ENCODE measurements at places on chromosomes 1 and 21.

DNA sequence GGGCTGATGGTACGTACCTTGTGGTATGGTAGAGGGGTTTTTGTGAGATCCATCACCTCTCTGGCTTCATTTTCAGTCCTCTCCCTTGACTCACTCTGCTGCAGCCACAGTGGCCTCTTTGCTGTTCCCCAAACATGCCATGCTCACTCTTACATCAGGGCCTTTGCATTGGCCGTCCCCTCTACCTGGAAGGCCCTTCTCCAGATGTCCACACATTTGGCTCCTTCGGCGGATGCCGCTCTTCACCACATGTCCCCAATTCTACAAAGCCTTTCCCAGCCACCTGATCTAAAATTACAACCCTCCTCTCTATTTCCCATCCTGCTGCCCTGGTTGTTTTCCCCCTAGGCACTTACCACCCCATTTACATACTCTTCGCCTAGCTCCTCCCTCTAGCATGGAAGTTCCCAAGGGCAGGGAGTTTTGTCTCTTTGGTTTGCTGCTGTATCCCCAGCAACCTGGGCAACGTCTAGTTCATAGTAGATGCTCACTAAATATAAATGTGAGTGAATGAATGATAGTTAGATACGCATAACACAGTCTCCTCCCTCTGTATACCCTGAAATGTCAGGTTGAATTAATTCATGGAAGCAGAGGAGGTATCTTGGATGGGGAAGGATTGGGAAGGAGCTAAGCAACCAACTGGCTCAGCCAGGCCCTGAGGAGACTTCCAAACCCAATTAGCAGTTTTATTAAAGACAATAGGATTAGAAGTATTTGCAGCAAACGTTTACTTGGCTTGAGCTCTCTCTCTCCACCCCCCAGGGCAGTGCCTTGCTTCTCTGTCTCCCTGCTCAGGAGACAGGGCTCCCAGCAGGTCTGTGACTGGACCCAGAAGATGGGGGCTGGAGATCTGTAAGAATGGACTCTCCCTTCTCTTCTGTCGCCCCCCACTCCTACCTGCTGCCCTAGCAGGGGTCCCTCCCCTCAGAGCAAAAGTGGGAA lies 264.2 kb downstream of the GRIK3 start:
- H3K27me3 ChIP-seq = peaks cover 4% of the 10 kb centered on the region
- H3K4me3 ChIP-seq = no peak overlapping the region
- H3K4me1 ChIP-seq = peaks cover 6% of the 10 kb centered on the region
- no peak overlapping the region for H3K27ac ChIP-seq

- H3K27ac ChIP-seq = peak overlapping the region; percentile 25
- H3K36me3 ChIP-seq = no peaks in the 10 kb centered on the region
- H3K4me1 ChIP-seq = peaks cover 61% of the 10 kb centered on the region
- H3K27me3 ChIP-seq = no peaks in the 10 kb centered on the region
- no peak overlapping the region for H3K4me3 ChIP-seq
Measured at GRCh38 chr1:207848234-207848633, 62.7 kb downstream of the CD34 start.

DNA sequence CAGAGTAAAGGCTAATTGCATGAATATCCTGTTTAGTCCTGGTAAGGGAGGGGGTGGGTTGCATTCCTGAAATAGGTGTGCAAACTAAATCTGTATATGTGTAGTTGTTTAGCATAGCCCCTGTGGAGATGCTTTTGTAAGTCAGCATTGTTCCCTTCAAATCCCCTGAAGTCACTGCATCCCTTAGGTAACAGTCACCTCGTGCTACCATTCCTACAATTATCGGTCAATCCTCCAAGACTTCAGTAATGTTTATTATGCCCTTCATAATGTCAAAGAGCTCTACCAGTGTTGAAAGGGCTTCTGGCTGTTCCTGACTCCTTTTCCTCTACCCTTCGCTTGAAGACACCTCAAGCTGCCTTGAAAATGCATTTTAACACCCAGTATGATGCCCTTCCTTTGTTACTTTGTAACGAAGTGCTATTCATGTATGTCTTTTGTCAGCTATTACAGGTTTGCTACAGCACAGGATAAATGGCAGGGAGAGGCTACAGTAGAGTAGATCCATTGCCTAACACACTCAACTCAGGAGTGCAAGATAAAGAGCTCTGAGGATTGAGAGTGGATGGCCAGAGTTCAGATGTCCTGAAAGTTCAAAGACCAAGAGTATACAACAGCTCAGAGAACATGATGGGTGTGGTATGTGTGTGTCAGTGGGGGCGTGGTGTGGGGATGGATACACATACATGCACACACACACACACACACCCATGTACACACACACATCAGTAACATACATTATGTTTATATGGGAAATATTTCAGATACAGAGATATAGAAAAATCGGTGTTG lies 27.4 kb upstream of the FOXD3 start:
- H3K27ac ChIP-seq = no peak overlapping the region
- no peak for DNase-seq
- no peaks in the 10 kb centered on the region for H3K36me3 ChIP-seq
- no peaks in the 10 kb centered on the region for H3K27me3 ChIP-seq
- H3K4me1 ChIP-seq = no peaks in the 10 kb centered on the region
- H3K4me3 ChIP-seq = no peak overlapping the region

- no peak overlapping the region for H3K27ac ChIP-seq
- no peak overlapping the region for H3K4me3 ChIP-seq
- H3K36me3 ChIP-seq = no peaks in the 10 kb centered on the region
- no peaks in the 10 kb centered on the region for H3K4me1 ChIP-seq
- DNase-seq = no peak
Measured at GRCh38 chr1:58064166-58064565, 482.4 kb downstream of the OMA1 start.

DNA sequence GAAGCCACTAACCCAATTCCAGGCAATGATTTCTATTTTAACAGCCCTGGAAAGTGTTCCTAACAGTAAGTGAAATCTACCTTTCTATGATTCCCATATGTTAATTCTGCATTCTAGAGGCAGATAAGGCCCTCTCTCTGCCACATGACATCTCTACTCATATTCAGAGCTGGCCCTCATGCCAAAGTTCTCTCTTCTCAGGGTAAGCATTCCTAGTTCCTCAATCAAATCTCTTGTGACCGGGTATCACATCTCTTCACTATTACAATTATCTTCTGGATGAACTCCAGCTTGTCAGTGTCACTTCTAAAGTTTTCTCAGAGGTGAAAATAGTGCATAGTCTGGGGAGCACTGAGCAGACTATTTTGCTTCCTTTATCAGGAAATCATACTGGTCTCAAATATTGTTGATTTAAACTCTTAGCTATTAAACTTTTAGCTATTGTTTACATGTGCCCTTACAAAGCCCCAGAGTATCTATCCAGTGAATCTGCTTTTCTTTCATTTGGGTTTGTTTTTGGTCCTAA lies 66.4 kb upstream of the TNFSF18 start:
- no peak overlapping the region for H3K4me3 ChIP-seq
- H3K27me3 ChIP-seq = no peaks in the 10 kb centered on the region
- H3K27ac ChIP-seq = no peak overlapping the region
- peaks cover 1% of the 10 kb centered on the region for H3K4me1 ChIP-seq

- H3K36me3 ChIP-seq = no peaks in the 10 kb centered on the region
- peak; percentile 5 for DNase-seq
- peaks cover 14% of the 10 kb centered on the region for H3K27me3 ChIP-seq
- peak within 1 kb of the TSS; percentile 19 for H3K4me3 ChIP-seq
- peaks cover 31% of the 10 kb centered on the region for H3K4me1 ChIP-seq
- H3K27ac ChIP-seq = no peak within 1 kb of the TSS
Measured at GRCh38 chr1:6180268-6180706, at the start of gene CHD5. CHD5 (minus strand) TSS chr1:6180321; CDS start chr1:6180023, 298 bp downstream.

DNA sequence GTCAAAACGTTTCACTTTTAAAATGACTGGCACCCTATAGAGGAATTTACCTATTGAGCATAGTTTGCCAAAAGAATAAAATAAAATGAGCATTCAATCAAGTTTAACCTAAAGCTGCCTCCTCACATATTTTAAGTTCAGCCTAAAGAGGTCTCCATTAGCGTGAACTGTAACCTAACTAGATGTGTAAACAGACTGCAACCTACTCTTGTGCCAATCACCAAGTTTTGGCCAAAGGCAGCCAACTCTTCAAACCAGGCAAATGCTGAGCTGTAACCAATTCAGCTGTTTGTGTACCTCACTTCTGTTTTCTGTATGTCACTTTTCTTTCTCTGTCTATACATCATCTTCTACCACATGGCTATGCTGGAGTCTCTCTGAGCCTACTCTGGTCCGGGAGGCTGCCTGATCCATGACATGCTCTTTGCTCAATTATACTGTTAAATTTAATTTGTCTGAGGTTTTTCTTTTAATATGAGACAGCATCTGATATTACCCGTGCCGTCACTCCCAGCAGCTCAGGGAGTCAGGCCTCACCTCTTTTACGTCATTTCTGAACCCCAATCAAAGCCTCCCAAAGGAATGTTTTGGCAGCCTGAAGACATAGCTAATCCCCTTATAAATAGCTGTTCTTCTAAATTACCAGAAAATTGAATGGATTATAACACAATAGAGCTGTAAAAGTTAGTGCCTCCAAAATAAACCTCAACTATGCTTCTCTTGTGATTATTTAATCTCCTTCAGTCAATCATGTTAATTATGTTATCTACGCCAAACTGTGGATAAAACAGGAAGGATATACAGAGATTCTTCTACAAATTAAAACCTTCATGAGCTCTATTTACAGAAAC lies 81.0 kb upstream of the NR5A2 start:
- H3K4me3 ChIP-seq = no peak overlapping the region
- H3K36me3 ChIP-seq = no peaks in the 10 kb centered on the region
- no peak for DNase-seq

GRCh38 chr1:89890085-89890752 lies 69.4 kb downstream of the LRRC8D start:
- no peak for DNase-seq
- H3K27me3 ChIP-seq = no peaks in the 10 kb centered on the region
- no peaks in the 10 kb centered on the region for H3K36me3 ChIP-seq

- no peaks in the 10 kb centered on the region for H3K4me1 ChIP-seq
- no peaks in the 10 kb centered on the region for H3K27me3 ChIP-seq
- no peak overlapping the region for H3K27ac ChIP-seq
- DNase-seq = peak; percentile 42
- H3K4me3 ChIP-seq = no peak overlapping the region
Measured at GRCh38 chr1:184672013-184672726, 82.5 kb downstream of the EDEM3 start.

DNA sequence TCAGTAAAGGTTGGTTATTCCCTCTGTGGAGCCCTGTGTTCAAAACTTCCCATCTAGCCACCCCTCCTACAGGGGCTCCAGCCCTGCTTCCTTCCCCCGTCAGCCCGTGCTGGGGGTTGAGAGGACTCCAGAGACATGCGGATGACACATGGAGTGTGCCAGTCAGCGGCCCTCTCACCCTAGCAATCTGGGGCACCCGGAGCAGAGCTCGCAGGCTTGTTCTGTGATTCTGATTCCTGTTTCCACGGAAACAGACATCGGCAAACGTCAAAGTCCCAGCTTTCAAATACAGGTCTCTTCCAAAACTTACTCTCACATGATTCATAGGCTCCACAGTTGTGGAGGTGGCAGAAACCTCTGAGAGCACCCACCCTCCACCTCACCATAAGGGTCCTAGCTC lies 9.8 kb upstream of the SSBP3 start:
- H3K4me1 ChIP-seq = no peaks in the 10 kb centered on the region
- no peak overlapping the region for H3K27ac ChIP-seq
- no peaks in the 10 kb centered on the region for H3K27me3 ChIP-seq

- H3K27me3 ChIP-seq = no peaks in the 10 kb centered on the region
- no peaks in the 10 kb centered on the region for H3K4me1 ChIP-seq
- no peak overlapping the region for H3K27ac ChIP-seq
- no peak overlapping the region for H3K4me3 ChIP-seq
Measured at GRCh38 chr1:194024659-194025058, 838.2 kb upstream of the B3GALT2 start.

- H3K4me1 ChIP-seq = peaks cover 13% of the 10 kb centered on the region
- no peaks in the 10 kb centered on the region for H3K36me3 ChIP-seq
- DNase-seq = no peak
- H3K27me3 ChIP-seq = peaks cover 17% of the 10 kb centered on the region
Measured at GRCh38 chr1:200872446-200873115, at the start of gene GPR25. GPR25 (plus strand) TSS chr1:200872981; CDS start chr1:200873038, 57 bp downstream.

- DNase-seq = no peak
- no peak overlapping the region for H3K27ac ChIP-seq
- peaks cover 59% of the 10 kb centered on the region for H3K36me3 ChIP-seq
Measured at GRCh38 chr21:36369064-36369685, 16.0 kb upstream of the CHAF1B start.

DNA sequence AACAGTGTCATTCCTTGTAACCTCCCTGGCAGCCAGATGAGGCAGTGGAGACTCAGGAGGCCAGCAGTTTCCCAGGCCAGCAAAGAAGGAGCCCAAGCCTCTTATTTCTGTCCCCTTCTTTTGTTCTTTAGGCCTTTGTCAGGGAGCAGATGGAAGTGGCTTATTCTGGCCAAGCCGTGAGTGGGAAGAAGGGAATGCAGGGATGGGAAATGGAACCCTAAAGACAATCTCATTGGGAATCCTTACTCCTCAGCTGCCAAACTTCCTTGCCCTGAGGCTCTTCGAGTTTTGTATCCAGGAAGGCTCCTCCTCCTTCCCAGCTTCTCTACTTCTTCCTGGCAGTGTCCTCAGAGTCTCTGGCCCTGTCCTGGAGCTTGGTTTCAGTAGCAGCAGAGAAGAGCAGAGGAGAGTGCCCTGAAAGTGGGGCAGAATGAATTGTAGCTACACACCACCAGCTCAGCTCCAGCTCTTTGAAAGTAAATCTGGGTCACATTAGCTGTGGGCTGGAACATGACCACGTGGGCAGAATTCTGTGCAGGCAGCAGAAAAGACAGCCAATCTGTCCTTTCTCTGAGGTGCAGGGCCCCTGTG lies 63.9 kb downstream of the NDUFS5 start:
- DNase-seq = peak; percentile 28
- H3K4me3 ChIP-seq = no peak overlapping the region
- no peaks in the 10 kb centered on the region for H3K4me1 ChIP-seq
- H3K27ac ChIP-seq = peak overlapping the region; percentile 38
- no peaks in the 10 kb centered on the region for H3K27me3 ChIP-seq
- H3K36me3 ChIP-seq = no peaks in the 10 kb centered on the region

DNA sequence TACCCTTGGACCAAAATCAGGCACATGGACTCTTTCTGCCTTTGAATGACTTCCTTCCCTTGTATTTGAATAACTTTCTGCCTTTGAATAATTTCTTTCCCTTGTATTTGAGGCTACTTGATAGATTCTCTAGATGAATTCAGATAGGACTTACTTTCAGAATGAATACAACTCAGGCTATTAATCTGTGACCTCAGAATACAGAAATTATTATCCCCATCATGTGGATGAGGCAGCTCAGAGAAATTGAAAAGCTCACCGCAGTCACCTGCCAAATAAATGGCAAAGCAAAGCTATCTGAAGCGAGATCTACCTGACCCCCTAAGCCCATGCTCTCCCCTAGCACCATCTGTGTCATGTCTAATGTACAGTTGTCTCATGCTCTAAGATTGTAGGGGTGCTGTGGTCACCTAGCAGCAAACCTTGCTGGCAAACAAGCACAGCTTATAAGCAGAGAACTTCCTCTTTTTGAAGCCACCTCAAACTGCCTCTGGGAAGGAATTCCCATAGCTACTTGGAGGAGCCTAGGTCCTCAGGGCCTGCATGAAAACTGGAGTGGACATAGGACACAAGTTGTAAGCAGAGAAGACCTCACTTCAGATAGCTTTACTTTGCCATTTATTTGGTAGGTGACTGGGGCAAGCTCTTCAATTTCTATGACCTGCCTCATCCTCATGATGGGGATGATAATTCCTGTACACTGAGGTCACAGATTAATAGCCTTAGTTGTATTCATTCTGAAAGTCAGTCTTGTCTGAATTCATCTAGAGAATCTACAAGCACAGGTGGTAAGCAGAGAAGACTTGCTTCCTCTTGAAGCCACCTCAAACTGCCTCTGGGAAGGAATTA lies 66.1 kb downstream of the FASLG start:
- DNase-seq = no peak
- H3K4me1 ChIP-seq = no peaks in the 10 kb centered on the region
- no peak overlapping the region for H3K4me3 ChIP-seq
- H3K27me3 ChIP-seq = no peaks in the 10 kb centered on the region
- no peaks in the 10 kb centered on the region for H3K36me3 ChIP-seq
- H3K27ac ChIP-seq = no peak overlapping the region
